ENCODE measurements at places on chromosomes 11 and 22. TPM values are rescaled to one million over a fixed set of nuclear protein-coding genes. Genes with fewer than 3 reads are reported as not detected.

The NPTXR gene
- 4.2 TPM for polyA plus RNA-seq

The RNF169 gene
- 21.4 TPM for polyA plus RNA-seq

The PTPN5 gene
- polyA plus RNA-seq = 0.81 TPM

The OR4A16 gene
- polyA plus RNA-seq = not detected

The HOATZ gene
- 0.28 TPM for polyA plus RNA-seq

The RIMBP3C gene
- polyA plus RNA-seq = 0.20 TPM

The TRIM29 gene
- 1.8 TPM for polyA plus RNA-seq

The LPXN gene
- 10.9 TPM for polyA plus RNA-seq

The SCN4B gene
- 0.75 TPM for polyA plus RNA-seq

The DGCR6 gene
- polyA plus RNA-seq = 6.6 TPM
